Stimulated activated CD4-positive, alpha-beta T cell treated with anti-CD3 and anti-CD28 coated beads, Interleukin-1b, Interleukin-23, amount 100 ng/mL, for 1 hour (primary cell): ENCODE measurements at places on chromosomes 4 and X.

DNA sequence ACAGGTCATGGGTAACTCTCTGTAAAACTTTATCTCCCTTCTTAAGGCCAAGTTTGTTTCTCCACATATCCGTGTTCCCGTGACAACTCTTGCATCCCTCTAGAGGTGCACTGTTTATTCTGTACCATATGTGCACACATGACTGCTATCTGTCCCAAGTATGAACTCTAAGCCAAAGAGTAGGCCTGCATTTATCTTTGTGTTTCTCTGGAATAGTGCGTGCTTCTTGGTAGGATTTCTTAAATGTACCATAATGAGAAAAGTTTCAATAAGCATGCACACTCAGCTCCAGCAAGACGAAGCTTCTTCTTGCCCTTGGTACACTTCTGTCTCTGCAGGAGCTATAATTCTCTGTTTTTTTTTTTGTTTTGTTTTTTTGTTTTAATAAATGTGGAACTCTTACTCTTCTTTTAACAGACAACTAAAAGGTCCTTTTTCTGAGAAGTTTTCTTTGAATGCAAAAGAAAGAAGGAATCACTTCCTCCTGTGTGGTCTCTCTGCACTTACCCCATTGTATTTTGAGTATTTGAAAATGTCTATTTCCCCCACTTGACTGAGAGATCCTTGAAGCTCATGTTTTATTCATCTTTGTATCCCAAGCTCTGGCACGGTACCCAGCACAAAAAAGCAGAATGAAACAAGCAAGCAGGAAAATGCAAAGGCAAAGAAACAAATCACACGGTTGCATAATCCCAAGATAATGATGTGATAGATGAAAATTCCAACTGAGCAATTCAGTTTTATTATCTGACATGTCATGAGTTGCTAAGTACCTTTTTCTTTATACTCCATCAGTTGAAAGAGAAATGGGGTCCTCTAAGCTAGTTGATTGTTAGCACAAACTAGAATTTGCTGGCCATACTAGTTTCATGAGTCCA, 521.9 kb upstream of the BOD1L1 start:
- DNase-seq, result no peak

DNA sequence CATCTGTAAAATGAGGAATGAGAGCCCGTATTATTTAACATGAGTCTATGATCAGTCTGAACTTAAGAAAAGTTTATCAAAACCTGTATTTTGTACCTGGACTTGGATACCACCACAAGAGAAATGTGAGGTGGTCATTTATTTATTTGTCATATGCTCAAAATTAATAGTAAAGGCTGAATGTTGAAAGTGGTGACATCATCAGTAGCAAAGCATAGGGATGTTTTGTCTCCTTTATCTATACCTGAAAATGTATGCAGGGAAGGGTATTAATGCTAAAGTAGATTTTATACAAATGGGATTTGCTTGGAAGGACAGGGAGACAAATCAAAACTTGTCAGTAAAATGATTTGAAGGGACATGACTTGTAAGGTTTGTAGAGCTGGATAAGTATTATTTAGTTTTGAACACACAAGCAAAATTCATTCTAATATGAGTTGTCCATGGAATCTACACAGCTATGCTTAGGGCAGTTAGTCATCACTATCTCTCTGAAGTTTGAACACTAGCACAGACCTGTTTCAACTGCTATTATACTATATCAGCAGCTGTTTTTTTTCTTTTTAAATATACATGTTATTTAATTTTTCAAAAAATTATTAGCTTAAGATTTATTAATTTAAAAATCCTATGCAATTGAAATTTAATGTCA, 52.4 kb upstream of the GUCY1A1 start:
- DNase-seq, result no peak

- no peak for DNase-seq
Observed at GRCh38 chr4:176549161-176549865, 229.5 kb downstream of the SPCS3 start.

DNA sequence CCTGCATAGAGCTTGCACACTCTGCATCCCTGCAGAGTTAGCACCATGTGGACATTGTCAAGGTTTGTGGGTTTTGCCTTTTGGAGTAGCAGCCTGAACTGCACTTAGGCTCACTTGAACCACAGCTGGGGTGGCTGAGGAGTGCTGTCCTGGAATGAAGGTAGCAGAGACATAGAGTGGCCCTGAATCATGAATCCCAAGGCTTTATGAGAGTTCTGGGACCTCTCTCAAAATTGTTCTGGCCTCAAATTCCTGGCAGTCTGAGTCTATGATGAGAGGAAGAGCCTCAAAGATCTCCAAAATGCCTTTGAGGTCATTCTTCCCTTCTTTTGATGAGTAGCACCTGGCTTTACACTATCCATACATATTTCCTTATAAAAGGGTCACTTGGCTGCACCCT, 37.1 kb upstream of the ADH1C start:
- no peak for DNase-seq

GRCh38 chr4:3286335-3287175, 6.3 kb upstream of the RGS12 start:
- no peak for DNase-seq

GRCh38 chr4:30725562-30725961, 5.4 kb downstream of the PCDH7 start:
- no peak for DNase-seq

- no peak for DNase-seq
Observed at GRCh38 chr4:3311489-3312171, 18.8 kb downstream of the RGS12 start.

DNA sequence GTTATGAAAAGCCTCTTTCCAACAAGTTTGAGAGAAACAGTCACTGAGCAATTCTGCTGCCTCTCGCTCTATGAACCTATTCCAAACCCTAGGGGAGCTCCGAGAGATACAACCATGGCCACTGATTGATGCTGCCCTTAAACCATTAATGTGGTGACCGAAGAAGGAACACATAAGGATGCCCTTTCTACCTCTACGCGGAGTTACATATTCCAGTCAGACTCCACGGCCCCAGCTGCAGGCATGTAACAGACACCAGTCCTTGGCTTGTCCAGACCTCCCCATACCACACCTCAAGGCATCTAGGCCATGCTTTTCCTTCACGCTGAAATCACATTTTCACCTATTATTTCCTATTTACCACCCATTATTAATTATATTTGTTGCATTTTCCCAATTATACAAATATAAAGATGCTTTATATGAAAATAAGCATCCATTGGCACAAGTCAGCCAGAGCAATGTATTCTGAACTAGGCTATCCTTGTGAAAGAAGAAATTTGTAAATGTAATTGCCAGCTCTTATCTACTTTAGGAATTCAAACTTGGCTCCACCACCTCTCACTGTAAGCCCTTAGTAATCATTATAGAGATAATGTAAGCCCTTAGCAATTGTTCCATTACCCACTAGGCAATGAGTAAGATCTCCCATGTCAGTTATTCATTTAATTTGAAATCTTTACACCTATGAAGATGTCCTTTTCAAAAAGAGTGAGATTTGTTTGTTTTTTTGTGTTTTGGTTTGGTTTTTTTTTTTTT, 338.4 kb downstream of the NR3C2 start:
- no peak for DNase-seq

- no peak for DNase-seq
Observed at GRCh38 chrX:1516596-1517104, 20.3 kb downstream of the P2RY8 start.

GRCh38 chrX:10054396-10054795, 87.2 kb downstream of the CLDN34 start:
- no peak for DNase-seq

GRCh38 chr4:36343501-36344175, 62.2 kb downstream of the DTHD1 start:
- no peak for DNase-seq

GRCh38 chr4:37471093-37471492, 215.1 kb downstream of the RELL1 start:
- DNase-seq, result no peak
